ENCODE measurements at places on chromosomes 5 and 9.

- DNase-seq = no peak
- no peaks in the 10 kb centered on the region for H3K27me3 ChIP-seq
- H3K4me1 ChIP-seq = peaks cover 3% of the 10 kb centered on the region
- no peaks in the 10 kb centered on the region for H3K36me3 ChIP-seq
- no peak overlapping the region for H3K4me3 ChIP-seq
These were observed 123.9 kb downstream of the FBXL17 start for GRCh38 chr5:108257996-108258395.

- no peak overlapping the region for H3K4me3 ChIP-seq
- H3K27me3 ChIP-seq = no peaks in the 10 kb centered on the region
- DNase-seq = no peak
- H3K36me3 ChIP-seq = peaks cover 21% of the 10 kb centered on the region
- H3K4me1 ChIP-seq = no peaks in the 10 kb centered on the region
- no peak overlapping the region for H3K27ac ChIP-seq
These were observed 25.6 kb downstream of the CEP78 start for GRCh38 chr9:78261403-78262001.

GRCh38 chr5:128254789-128255188 lies 171.2 kb downstream of the SLC12A2 start:
- H3K27ac ChIP-seq = no peak overlapping the region
- no peaks in the 10 kb centered on the region for H3K36me3 ChIP-seq
- H3K4me1 ChIP-seq = no peaks in the 10 kb centered on the region
- DNase-seq = no peak

DNA sequence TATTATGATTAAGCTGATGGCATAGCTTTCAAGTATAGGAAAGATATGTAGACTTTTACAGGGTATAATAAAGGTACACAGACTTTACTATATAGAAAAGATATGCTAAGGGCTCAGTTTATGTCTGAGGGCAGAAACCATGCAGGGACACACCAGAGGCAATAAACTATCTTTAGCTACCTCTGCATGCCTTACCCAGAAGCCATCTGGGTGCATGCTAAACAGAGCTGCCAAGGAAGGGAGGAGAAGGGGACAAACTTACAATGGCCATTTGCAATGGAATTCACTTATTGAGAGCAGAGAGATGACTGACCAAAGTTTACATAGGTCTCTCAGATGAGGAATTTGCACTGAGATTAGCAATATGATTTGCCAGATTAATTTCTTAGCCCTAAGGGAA lies 143.1 kb upstream of the NR4A3 start:
- no peaks in the 10 kb centered on the region for H3K36me3 ChIP-seq
- no peak overlapping the region for H3K4me3 ChIP-seq
- no peak overlapping the region for H3K27ac ChIP-seq
- no peak for DNase-seq

- DNase-seq = no peak
- no peak overlapping the region for H3K27ac ChIP-seq
- H3K36me3 ChIP-seq = no peaks in the 10 kb centered on the region
- H3K4me3 ChIP-seq = no peak overlapping the region
- H3K4me1 ChIP-seq = no peaks in the 10 kb centered on the region
These were observed 147.5 kb downstream of the SLIT3 start for GRCh38 chr5:169153405-169153804.

DNA sequence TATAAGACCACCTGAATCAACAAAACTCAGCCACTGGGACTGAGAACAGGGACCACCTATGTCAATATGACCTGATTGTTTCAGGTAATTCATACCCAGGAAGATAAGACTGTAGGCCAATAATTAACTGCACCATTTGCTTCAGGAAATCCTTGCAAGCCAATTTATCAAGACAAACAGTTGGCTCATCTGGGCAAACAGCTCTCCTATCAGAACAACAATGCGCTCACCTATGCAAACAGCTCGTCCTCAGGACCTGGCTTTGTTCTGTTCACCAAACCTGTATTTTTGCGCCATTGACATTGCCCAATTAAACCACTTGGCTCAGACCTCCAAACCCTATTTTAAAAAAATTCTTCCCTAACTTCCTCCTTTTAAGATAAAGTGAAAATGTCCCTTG lies 92.3 kb upstream of the MARCHF11 start:
- H3K4me1 ChIP-seq = no peaks in the 10 kb centered on the region
- no peaks in the 10 kb centered on the region for H3K27me3 ChIP-seq
- DNase-seq = no peak
- no peak overlapping the region for H3K4me3 ChIP-seq
- H3K36me3 ChIP-seq = no peaks in the 10 kb centered on the region

DNA sequence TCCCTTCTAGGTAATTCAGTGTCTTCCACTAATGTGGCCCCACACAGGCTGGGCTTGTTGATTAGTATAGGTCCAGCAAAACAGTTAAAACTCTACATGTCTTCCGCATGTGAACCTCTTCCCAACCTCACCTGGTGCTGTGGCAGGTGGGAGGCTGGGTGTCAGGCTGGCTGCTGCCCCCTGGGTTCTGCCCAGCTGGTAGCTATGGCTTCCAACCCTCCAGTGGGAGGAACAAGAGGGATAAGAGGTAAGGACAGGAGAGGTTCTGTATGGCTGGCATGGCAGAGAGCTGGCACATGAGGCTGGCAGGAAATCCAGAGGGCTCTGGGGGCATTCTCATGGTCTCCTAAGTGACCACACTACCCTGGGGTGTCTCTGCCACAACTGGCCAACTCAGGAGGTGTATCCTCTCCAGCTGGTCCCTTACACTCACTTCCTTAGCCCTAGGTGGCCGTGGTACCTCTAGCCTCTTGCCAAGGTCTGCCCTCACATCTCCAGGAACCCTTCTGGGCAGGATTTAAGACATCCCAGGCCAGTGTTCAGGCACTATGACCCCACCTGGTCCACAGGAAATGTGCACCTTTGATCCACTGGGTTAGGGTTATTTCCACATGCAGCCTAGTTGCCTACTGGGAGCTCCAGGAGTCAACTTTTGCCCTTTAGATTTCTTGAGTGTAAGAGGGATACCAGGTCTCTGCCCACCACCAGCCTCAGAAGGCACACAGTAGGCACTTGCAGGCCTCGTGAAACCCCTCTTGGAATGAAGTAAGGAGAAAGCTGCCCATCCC lies 41.7 kb downstream of the AHRR start:
- H3K27ac ChIP-seq = no peak overlapping the region
- H3K36me3 ChIP-seq = peaks cover 69% of the 10 kb centered on the region
- peaks cover 11% of the 10 kb centered on the region for H3K4me1 ChIP-seq
- no peaks in the 10 kb centered on the region for H3K27me3 ChIP-seq
- H3K4me3 ChIP-seq = no peak overlapping the region

GRCh38 chr5:137668637-137669036 lies 67.3 kb downstream of the KLHL3 start:
- H3K27ac ChIP-seq = no peak overlapping the region
- H3K4me3 ChIP-seq = no peak overlapping the region
- H3K27me3 ChIP-seq = no peaks in the 10 kb centered on the region
- no peaks in the 10 kb centered on the region for H3K36me3 ChIP-seq
- H3K4me1 ChIP-seq = peaks cover 20% of the 10 kb centered on the region
- no peak for DNase-seq

GRCh38 chr5:30331534-30331933 lies 862.0 kb upstream of the CDH6 start:
- H3K27ac ChIP-seq = no peak overlapping the region
- no peak for DNase-seq
- H3K36me3 ChIP-seq = no peaks in the 10 kb centered on the region
- no peak overlapping the region for H3K4me3 ChIP-seq

GRCh38 chr9:18343784-18344183 lies 130.2 kb upstream of the ADAMTSL1 start:
- DNase-seq = no peak
- H3K27ac ChIP-seq = no peak overlapping the region
- H3K4me1 ChIP-seq = no peaks in the 10 kb centered on the region
- H3K36me3 ChIP-seq = no peaks in the 10 kb centered on the region

DNA sequence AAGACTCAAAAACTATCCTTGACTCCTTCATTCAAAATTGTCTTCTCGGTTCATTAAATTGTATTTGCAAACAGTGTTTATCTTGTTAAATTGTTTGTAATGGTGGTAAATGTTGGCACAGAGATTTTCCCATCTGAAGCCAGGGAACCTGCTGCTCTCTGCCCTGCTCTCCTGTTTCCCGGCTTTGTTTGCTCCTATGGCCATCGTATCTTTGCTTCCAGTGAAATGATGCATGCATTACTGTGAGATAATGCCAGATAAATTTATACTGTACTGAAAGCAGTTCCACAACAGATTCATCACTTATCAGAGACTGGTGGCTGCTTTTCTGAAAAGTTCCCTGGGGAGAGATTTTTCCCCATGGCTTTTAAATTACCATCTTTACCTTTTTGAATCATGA lies 81.4 kb downstream of the CD180 start:
- H3K27ac ChIP-seq = no peak overlapping the region
- H3K4me1 ChIP-seq = no peaks in the 10 kb centered on the region
- no peaks in the 10 kb centered on the region for H3K27me3 ChIP-seq
- H3K4me3 ChIP-seq = no peak overlapping the region

DNA sequence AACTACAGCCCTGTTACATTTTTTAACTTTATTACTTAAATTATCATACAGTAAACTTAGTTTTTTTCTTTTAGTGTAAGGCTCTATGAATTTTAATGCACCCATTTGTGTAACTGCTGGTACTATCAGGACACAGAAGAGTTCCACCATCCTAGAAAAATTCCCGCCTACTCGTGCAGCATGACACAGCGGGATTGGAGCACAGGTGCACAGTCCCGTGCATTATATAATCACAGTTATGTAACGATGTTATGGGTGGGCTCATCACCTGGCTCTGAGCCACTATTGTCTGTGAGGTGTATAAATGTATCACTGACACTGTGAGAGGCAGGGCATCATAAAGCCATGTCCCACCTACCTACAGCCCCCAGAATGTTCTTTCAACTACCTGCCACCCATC lies 80.7 kb downstream of the DRD1 start:
- H3K27me3 ChIP-seq = no peaks in the 10 kb centered on the region
- no peaks in the 10 kb centered on the region for H3K36me3 ChIP-seq
- H3K27ac ChIP-seq = no peak overlapping the region
- H3K4me1 ChIP-seq = no peaks in the 10 kb centered on the region

DNA sequence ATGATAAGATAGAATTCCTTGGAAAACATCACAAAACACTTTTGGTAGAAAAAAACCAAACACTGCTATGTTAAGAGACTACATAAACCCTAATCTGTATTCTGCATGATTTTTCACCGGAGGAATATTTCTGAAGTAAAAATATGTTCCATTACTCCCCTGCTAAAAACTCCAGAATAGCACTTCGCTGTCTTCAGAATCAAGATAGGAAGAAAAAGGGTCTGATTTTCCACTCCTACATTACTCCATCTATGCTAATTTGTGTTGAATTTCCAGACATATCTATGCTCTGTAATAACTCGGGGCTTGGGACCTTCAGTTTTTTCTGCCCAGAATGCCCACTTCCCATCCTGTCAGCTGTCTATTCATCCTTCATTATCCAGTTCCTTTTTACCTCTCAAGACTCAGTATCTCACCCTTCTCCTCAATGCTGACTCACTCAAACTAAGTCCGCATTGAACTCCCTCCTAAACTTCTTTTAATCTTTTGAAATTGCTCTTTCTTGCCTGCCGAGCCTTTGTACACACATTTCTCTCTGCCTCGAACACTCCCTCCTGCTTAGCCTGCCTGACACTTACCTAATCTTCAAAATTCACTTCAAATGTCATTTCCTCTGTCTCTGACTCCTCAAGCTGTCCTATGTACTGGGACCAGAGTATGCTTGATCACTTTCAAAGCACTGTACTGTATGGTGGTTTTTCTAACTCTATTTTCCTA lies 171.0 kb downstream of the ARRDC3 start:
- H3K4me1 ChIP-seq = no peaks in the 10 kb centered on the region
- DNase-seq = no peak
- H3K36me3 ChIP-seq = no peaks in the 10 kb centered on the region
- H3K4me3 ChIP-seq = no peak overlapping the region
- H3K27ac ChIP-seq = no peak overlapping the region
- H3K27me3 ChIP-seq = no peaks in the 10 kb centered on the region

DNA sequence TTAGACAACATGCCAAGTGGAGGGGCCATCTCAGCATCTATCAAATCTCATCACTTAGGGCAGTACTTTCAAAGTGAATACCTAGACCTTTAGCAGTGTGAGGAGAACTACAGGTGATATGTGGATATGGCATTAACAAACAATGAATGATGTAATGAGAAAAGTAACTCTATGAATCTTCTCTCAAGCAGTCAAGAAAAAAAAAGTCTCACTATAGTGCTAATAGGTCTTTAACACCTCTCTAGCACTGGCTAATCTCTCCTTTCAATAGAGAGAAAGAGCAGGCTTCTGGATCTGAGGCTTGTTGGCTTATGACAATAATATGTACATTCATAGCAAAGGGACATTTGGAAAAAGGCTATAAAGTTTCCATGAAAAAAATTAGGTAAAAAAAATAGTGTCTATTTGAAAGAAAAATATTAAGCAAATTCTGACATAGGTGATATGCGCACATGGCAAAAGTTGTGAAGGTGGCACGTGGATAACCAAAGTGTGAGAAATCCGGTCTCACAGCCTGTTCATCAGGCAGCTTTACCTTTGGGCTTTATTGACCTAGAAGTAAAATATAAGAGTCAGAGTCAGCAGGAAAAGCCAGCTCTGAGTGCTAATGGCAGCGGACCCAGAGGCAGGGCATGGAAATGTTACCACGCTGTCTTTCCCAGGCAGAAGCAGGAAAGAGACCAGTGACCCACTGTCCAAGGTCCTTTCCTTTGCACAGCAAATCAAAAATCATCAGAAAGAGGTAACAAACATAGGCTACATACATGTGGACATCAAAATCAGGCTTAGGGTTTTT lies 203.4 kb downstream of the EFNA5 start:
- peaks cover 11% of the 10 kb centered on the region for H3K4me1 ChIP-seq
- no peaks in the 10 kb centered on the region for H3K36me3 ChIP-seq
- H3K27ac ChIP-seq = no peak overlapping the region
- DNase-seq = no peak
- H3K27me3 ChIP-seq = peaks cover 10% of the 10 kb centered on the region
- H3K4me3 ChIP-seq = no peak overlapping the region

DNA sequence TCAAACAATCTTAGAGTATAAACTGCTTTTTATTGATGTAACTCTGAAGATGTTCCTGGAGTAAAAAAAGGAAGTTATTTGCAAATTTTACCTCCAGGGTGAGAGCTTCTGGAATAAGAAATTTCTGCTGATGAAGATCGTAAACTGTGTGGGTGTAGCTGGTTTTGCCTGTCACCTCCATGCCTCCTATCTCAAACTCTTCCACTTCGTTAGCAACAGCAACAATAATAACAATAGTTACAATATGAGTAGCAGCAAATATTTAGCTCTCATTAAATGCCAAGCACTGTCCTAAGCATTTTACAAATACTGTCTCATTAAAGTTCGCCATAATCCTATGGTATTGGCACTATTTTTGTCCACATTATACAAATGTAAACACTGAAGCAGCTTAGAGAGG lies 57.9 kb downstream of the GCNT1 start:
- no peak for DNase-seq
- H3K27ac ChIP-seq = no peak overlapping the region
- peaks cover 4% of the 10 kb centered on the region for H3K4me1 ChIP-seq
- H3K36me3 ChIP-seq = peaks cover 2% of the 10 kb centered on the region
- H3K4me3 ChIP-seq = no peak overlapping the region

GRCh38 chr9:16727452-16728136 lies 142.9 kb downstream of the BNC2 start:
- no peak overlapping the region for H3K4me3 ChIP-seq
- no peak overlapping the region for H3K27ac ChIP-seq
- DNase-seq = no peak
- no peaks in the 10 kb centered on the region for H3K4me1 ChIP-seq

- H3K4me1 ChIP-seq = peaks cover 49% of the 10 kb centered on the region
- peaks cover 55% of the 10 kb centered on the region for H3K36me3 ChIP-seq
- no peaks in the 10 kb centered on the region for H3K27me3 ChIP-seq
- DNase-seq = no peak
These were observed 41.6 kb downstream of the MLLT3 start for GRCh38 chr9:20580673-20581072.

- no peak overlapping the region for H3K4me3 ChIP-seq
- H3K27me3 ChIP-seq = no peaks in the 10 kb centered on the region
- no peaks in the 10 kb centered on the region for H3K36me3 ChIP-seq
- H3K27ac ChIP-seq = no peak overlapping the region
- H3K4me1 ChIP-seq = peaks cover 15% of the 10 kb centered on the region
These were observed 349.2 kb downstream of the GADD45G start for GRCh38 chr9:89953824-89954615.
